ENCODE measurements at places on chromosomes 2 and 18.
A peak's percentile ranks its signal among the peaks of the same experiment; 100 is the strongest.

GRCh38 chr2:149617476-149617875, 29.9 kb upstream of the MMADHC start:
- peak; percentile 64 for DNase-seq

DNA sequence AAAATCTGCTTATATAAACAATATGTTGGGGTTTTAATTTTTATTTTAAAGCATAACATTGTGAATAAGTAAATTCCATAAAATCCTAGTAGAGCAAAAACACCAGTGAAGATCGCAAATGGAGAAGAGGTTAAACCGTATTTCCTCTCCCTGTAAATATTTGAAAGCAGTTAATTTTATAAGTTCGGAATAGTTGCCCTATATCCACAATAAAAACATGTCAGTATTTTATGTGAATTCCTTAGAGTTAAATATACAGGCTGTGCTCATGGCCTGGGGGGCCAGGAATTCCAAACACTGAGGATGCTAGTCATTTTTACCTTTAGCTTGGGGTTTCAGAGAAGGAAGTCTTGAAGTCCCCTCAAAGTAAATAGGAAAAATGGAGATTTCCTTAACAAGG, 135.0 kb downstream of the FIGN start:
- DNase-seq: peak; percentile 40

DNA sequence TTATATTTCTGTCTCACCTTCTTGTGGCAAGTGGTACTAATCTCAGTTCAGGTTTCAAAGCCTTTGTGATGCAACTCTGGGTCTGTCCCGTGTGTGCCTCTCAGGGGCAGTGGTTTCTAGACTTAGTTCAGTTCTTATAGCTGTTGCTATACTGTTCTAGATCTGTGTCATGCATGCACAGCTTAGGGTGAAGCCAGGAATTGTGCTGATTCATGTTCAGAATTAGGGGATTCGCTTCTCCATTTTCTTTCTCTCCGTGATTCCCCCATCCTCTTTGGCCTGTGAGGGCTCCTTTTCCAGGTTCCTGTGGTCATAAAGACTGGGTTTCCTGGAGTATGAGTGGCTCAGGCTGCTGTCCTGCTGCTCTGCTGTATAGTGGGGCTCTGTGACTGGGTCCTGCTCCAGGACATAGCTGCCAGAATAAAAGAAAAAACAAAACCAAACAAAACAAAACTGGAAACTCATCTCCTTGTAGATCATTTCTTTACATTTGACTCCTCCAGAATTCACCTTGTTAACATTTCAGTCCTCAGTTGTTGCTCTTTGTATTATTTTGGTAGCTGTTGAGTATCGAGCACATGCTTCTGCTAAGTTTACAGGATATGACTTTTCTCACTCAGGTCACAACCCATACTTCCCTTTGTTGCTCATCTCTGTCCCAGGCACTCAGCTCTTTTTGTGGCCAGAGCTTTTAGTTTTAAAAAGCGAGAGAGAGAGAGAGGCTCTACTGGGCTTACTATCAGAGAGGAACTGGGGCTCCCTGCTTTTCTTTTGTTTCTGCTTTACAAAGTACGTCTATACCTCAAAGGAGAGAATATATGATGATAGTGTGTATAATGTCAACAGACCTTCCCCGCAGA, 34.2 kb downstream of the CERS6 start:
- peak; percentile 88 for DNase-seq

DNA sequence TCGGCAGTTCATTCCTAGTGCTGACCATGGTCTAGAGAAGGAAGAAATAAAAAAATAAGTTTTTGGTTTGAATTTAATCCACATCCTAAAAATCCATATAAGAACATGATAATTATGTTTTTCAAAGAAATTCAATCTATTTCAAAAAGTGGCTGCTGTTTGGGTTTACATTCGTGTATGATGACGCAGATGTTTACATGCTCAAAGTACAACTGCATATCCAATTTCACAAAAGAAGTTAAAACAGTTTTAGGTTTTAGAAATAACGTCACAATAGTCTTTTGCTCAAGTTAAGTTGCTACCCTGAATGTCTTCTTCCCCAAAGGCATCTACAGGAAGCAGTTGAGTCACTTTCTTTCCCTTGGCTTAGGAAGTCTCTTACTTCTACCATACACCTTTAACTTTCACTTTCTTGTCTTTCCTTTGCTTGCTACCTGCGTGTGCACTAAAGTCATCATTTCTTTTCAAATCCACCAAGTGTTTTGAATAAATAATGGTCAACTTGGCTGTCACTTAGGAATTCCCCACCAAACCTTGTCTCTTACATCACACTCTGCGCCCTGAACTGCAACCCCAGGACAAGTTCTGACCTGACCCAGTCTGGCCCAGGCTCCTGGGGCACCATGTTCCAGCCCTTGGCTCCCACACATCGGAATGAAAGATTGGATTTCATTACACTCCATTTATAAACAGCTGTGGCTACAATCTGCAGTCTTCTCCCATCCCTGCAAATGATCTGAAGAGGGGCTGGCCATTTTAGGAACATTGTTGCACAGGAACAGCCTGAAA, 28.4 kb downstream of the FAM237A start:
- peak; percentile 1 for DNase-seq

GRCh38 chr2:170567429-170567828, 147.7 kb upstream of the SP5 start:
- no peak for DNase-seq

GRCh38 chr2:100821255-100821910, 1.4 kb downstream of the NPAS2 start:
- DNase-seq: peak; percentile 51

DNA sequence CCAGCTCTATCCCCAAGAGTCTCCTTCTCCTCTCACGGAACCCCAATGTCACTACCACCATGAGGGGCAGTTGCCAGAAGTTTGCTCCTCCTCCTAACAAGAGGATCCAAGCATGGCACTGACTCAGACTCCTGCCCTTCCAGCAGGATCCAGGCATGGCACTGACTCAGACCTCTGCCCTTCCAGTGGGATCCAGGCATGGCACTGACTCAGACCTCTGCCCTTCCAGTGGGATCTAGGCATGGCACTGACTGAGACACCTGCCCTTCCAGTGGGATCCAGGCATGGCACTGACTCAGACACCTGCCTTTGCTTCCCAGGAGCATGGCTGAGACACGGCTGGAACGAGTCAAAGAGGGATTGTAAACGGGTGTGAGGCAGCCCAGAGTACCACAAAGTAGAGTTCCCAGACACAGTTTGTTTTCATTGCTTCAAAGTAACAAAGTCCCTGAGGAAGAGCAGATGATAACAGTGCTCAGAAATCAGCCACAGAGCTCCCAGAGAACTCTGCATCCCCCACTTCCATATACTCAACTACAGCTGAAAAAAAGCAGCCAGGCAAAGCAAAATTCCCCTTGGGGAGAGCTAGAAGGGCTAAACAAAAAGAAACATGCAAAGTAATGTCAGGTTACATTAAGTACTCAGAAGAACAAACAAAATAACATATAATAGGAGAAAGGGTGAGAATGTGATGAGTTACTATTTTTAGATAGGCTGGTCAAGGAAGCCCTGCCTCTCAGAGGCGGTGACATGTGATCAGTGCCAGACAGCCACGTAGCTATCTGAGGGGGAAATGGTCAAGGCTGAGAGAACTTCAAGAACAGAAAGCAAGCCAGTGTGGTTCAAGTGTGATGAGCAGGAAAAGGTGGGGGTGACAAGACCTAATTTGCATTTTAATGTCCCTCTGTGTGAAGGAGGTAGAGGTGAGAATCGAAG, 3.0 kb downstream of the BUB1 start:
- no peak for DNase-seq

DNA sequence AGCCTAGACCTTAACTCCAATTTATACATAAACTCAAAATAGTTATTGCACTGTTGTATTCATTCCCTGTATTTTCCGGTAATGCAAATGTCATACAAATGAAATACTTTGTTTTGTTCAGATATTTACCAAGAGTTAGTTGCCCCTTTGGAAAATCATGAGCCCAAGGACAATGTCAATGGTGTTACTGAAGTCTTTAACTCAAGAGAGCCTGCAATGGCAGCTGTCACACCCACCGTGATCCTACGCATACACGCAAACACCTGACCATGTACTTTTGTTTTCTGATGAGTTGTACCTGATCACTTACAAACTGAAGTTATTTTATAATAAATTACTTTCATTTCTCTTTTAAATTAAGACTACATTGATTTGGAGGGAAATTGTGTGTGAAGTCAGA, 11.7 kb upstream of the WIPF1 start:
- DNase-seq: no peak

GRCh38 chr18:24976502-24976901, 375.5 kb downstream of the ZNF521 start:
- no peak for DNase-seq

DNA sequence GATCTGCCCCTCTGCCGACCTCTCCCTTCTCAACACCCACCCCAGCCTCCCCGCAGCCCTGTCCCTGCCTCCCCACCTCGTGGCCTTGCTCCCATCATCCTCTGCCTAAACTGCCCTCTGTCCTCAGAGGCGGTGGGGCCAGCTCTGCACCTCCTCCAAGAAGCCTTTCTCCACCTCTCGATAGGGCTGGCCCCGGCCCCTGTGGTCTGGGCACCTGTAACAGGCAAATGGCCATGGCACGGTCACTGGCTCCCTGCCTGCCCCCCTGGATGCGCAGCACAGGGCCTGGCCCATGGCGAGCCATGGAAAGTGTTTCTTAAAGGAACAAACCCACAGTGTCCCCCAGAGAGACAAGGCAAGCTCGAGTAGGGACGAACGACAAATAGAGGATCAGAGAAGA, 42.0 kb downstream of the MYO7B start:
- no peak for DNase-seq

DNA sequence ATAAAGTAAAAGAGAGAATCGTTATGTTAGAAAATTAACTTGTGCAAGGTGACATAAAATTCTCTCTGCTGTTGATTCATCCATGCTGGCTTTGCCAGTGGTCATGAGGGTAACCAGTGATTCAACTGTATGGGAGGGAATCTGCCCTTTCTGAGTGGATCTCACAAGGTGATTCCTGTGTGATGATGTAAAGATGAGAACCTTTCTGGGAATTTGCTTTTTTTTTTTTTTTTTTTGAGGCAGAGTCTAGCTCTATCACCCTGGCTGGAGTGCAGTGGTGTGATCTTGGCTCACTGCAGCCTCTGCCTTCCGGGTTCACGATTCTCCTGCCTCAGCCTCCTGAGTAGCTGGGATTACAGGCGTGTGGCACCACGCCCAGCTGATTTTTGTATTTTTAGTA, 23.3 kb downstream of the RAB31 start:
- peak; percentile 63 for DNase-seq

GRCh38 chr2:125254010-125254409, 1228.9 kb downstream of the CNTNAP5 start:
- DNase-seq: no peak

DNA sequence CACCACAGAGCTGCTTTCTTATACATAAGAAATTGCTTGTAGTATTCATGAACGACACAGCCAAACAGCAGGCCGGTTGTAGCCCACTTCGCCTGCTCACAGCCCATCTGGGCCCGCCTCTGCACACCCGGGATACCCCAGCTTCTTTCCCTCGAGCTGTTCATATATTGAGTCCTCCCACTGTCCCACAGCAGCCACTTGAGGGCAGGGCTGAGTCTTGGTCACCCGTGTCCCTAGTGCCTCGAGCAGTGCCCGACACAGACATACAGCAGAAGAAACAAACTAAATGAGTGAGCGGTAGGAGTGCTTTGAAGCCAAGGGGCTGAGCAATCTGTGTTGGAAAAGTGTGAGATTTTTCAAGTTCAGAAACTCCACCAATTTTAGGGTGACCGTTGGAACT, 251.4 kb downstream of the KLHL29 start:
- DNase-seq: no peak

- no peak for DNase-seq
Measured at GRCh38 chr2:105329197-105329554, 359 bp downstream of the TGFBRAP1 start.

- DNase-seq: no peak
Measured at GRCh38 chr18:23092121-23092520, 43.2 kb upstream of the CABLES1 start.

DNA sequence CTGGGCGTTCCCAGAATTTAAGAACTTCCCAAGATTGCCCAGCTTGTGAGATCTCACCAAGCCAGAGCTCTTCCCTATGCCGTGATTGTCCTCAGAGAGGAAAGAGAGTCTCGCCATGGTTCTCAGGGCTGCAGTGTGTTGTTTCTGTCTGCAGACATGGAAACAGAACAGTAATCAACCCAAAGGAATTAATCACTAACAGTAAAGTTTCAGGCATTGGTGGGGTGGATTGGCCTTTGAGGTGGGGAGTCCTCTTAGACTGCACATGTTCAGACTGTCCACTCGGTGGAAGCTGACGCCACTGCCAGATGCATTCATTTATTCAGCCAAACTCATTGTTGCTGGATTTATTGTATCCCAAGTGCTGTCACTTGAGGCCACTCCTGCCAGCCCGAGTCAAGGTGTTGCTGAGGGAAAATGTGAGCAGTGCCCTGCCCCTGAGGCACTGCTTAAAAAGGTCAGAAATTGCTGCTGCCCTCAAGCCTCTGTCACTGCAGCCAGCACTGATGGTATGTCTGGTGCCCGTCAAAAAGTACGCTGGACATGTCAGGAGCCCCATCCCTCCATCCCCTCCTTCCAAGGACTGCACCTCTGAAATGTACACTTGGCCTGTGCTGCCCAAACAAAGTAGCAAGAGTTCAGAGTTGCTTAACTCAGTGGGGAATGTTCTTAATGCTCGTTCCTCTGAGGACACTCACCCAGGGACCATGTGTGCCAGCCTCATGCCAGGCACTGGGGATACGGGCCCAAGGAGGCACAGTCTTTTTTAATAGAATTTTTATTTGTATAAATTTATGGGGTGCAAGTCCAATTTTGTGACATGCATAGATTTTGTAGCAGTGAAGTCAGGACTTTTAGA, 201.0 kb downstream of the GLI2 start:
- DNase-seq: peak; percentile 70

- no peak for DNase-seq
Measured at GRCh38 chr2:237429753-237430152, 15.8 kb upstream of the COL6A3 start.

- DNase-seq: peak; percentile 53
Measured at GRCh38 chr2:232142049-232142448, 180.5 kb downstream of the DIS3L2 start.

DNA sequence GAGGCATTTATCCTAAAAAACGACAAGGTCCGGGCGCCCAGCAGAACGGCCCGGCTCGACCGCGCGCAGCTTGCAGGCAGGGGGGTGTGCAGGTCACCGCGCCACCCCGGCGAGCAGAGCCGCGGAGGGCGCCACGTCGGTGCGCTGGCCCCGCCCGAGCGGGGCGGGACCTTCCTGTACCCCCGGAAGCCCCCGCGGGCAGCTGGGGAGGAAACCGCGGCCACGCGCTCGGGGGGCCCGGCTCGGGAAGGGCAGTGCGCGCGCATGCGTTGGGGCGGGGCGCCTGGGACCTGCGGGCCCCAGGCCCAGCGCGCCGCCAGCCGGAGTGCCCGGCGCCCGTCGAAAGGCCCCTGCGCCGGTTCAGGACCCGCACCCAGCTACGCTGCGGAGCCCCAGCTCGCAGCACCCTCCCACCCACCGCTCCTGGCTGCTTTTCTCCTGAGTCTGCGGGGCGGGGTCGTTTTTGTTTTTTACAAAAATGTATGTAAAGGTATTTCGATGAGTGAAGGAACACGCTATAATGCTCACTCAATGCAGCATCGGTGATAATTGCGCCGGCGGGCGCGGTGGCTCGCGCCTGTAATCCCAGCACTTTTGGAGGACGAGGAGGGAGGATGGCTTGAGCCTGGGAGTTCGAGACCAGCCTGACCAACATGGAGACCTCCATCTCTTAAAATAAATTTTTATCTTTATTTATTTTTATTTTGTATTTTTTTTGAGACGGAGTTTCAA, 47.7 kb upstream of the POMC start:
- DNase-seq: peak; percentile 16
